ENCODE measurements at places on chromosomes 16 and 17. TPM values are rescaled to one million over a fixed set of nuclear protein-coding genes. Genes with fewer than 3 reads are reported as not detected.

RSL1D1 gene
- 237 TPM for total RNA-seq

GRAP gene
- 20.4 TPM for total RNA-seq

KRTAP4-5 gene
- total RNA-seq, result not detected

GPR179 gene
- total RNA-seq, result not detected

RUNDC3A gene
- not detected for total RNA-seq

ACSM3 gene
- 4.6 TPM for total RNA-seq

TMEM235 gene
- not detected for total RNA-seq

TEX14 gene
- 0.66 TPM for total RNA-seq

DNA sequence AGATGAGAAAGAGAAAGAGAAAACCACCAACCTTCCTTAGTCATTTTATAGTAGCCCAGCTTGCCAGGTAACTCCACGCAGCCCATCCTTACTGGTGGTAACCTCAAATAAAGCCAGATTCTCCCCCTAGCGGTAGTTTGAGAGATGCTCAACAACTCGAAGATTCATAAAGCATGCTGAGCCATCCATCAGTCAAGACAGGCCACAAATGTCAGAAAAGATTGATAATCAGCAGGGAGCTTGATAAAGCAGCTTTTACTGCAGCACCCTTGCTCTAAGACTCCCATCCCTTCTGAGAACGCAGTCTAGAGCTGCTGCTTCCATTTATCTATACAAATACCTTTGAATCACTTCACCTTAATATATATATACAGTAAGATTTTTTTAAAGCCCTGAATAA lies 451.5 kb upstream of the HSBP1 start:
- no peak for DNase-seq

DNA sequence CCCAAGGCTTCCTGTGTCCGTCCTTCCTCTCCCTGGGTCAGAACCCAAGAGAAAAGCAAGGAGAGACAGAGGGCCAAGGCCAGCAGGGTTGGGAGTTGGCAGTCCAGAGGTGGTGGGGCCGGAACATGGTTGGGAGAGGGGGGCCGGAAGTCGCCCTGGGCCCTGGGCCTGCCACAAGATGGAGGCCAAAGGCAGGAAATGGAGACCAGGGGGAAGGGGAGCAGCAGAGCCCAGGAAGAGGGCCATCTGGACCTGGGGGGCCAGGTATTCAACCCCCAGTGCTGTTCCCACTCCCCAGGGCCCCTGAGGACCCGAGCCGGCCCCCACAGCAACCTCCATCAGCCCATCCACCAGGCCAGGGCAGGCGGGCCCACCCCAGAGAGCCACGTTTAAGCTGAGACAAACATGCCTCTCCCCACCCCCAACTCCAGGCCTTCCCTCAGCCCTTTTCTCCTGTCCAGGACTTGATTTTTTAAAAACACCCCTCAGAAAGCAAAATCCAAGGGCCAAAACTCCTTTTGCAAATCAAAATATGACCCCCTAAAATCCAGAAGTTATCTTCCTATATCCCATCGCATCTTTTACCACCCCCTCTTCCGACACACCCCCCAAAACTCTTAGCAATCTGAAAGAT lies 4.4 kb upstream of the BCL6B start:
- DNase-seq, result no peak

DNA sequence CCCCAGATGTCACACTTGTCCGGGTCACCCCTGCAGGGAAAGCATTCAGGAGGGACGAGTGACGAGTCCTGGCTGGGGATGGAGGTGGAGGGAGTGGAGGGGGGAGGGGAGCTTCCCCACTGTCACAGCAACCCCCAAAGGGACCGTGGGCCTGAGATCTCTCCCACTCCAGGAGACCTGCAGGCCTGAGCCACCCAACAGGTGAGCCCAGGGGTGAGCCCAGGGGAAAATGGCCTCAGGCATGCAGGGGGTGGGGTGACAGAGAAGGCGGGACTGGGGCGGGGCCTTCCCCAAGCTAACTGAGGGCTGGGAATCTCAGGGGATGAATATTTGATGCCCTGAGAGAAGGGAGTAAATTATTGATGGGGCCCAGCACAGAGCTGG lies 2.4 kb downstream of the USH1G start:
- DNase-seq, result no peak

DNA sequence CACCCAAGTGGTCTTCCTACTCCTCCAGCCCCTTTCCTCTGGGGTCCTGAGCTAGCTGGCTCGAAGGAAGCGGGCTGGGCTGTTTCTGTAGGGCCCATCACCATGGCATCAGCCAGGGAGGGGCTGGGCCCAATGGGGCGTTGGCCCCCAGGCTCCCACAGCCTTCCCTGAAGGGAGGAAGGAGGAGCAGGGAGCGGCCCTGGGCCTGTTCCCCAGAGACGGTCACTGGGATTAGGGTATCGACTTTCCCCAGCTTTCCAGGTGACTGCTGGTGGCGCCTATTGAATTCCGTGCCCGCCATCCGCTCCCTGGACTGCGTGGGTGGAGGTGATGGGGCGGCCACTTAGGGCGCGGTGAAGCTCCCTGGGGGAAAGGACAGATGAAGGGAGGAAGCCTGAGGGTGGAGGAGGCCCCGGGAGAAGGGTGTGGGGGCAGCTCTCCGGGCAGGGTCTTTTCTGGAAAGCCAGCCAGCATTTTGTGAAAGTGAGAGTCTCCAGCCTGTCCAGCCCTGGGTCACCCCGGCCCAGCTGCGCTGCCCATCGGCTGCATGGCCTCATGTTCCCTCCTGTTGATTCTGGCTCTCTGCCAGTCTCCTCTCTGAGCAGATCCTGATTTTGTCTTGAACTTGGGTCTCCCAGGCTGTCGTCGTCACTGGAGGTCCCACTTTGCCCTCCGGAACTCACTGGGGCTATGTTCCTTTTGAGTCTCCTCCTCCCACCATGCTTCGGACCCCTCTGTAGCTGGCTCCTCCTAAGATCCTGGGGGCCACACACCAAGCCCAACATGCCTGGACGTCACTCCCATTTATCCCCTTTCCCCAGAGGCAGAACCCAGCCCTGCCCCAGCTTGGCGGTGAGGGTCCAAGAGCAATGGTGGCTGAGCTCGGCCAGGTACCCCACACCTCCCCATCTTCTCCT lies 9.8 kb downstream of the NHERF1 start:
- DNase-seq, result no peak

DNA sequence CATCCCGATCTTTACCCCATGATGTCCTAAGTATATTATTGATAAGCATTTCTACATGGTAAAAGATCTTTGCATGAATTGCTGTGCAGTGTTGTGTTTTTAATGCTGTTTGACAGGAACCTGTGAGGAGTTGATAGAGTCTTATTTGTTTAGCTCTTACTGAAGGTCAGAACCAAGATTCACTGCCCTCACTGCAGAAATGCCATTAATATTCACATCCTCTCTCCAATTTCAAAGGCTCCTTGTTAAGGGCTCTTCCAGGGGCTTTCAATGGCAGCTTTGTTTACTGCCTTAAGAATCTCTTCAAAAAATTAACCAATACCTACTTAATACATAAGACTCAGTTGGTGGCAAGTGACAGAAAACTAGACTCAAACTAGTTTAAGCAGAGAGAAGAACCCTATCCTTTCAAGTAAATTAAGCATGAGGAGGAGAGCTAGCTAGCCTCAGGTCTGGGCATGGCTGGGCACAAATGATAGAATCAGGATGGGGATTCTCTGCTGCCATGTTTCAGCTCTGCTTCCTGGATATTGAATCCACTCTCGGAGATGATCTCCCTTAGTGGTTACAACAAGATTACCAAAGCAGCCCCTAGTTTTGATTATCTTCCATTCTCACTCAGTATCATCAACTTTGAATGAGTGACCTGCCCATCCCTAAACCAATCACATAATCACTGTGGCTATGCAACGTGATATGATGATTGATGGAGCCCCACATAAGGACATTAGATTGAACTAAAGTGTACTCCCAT lies 311.8 kb downstream of the CDH11 start:
- DNase-seq, result no peak

DNA sequence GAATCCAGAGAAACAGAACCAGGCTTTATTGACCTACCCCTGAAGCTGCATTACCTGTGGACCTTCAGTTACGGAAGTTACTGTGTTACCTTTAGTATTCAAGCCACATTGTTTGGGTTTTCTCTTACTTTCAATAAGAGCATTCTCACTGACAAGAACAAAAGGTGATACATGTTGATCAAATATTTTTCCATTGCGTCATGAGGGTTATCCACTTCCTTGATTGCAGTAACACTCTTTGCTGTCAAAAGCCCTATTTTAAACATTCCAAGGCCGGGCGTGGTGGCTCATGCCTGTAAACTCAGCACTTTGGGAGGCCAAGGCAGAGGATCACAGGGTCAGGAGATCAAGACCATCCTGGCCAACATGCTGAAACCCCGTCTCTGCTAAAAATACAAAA lies 28.6 kb upstream of the PAFAH1B1 start:
- no peak for DNase-seq

DNA sequence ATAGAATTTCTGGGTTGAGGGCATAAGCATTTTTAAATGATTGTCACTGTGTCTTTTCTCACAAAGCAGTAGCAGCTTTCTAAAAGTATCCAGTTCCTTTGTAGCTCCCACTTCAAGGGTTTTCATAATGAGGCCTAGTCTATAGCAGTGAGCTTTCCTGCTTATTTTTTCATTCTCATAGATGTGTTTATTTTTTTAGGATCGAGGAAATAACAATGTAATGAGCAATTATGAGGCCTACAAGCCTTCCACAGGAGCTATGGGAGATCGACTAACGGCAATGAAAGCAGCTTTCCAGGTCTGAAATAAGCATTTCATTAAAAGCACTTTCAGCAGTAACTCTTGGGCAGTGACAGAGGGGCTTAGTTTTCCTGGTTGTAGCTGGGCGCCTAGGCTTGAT lies 10.6 kb upstream of the PSMC5 start:
- DNase-seq, result no peak

- DNase-seq, result no peak
Observed at GRCh38 chr17:353213-353837, 718 bp upstream of the RPH3AL start.

GRCh38 chr17:56708220-56708558 lies 114.7 kb downstream of the NOG start:
- no peak for DNase-seq

- DNase-seq, result no peak
Observed at GRCh38 chr16:73034374-73034773, 13.6 kb downstream of the ZFHX3 start.

DNA sequence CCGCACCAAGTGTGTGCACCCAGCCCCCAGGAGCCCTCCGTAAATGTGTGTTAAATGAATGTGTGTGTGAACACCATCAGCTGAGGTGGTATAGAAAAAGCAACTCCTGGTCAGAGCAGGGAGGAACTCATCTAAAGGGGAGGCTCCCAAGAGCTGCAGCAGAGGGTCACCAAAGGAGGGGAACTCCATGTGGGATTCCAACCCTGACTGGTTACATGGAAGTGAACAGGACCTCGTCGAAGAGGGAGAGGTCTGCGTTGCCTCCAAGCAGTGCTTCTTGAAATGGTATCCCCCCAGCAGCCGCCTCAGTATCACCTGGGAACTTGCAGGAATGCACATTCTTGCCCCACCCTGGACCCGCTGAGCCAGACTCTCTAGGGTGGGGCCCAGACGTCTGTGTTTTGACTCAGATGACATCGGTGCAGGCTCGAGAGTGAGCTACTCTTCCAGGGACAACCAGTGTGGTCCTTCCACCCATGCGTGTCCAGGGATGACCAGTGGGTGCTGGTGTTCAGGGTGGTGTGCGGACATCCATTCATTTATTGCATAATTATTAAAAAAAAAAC lies 30.8 kb downstream of the ADCY9 start:
- DNase-seq, result no peak

- DNase-seq, result no peak
Observed at GRCh38 chr16:14957576-14958322, 17.1 kb upstream of the PDXDC1 start.

GRCh38 chr17:64774888-64775540 lies 112.9 kb upstream of the SMURF2 start:
- DNase-seq, result no peak

GRCh38 chr17:70642059-70642458 lies 472.7 kb downstream of the KCNJ2 start:
- no peak for DNase-seq

GRCh38 chr17:63681530-63681929 lies 18.4 kb downstream of the LIMD2 start:
- DNase-seq, result no peak

GRCh38 chr16:88050952-88051660 lies 99.9 kb downstream of the BANP start:
- no peak for DNase-seq

Measured in CD4-positive, alpha-beta T cell (primary cell).